ENCODE measurements at places on chromosomes 3 and 15.

DNA sequence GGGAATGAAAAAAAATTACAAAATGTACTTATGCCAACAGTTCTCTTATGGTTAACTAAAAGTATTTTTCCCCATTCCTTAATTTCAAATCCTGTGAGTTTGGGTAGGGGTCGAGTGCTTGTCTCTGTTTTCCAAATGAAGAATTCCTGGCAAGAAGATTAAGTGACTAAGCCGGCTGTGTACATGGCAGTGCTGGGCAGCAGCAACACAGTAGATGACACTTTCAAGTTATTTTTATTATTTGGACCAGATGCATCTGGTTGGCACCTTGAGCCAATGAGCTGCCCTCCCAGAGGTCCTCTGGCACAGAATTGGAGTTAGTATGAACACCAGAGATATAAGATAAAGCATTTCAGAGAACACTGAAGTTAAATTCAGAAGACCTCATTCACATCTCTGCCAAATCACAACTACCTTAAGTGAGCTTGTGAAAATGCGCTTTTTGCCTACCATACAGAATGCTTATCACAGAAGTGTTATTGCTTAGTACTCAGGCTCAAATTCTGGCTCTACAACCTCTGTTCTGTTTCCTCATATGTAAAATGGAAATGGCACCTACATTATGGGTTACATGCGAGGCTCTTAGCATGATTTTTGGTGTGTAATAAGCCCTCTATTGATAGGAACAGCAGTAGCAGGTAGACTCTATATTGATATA, 256.9 kb downstream of the UBE2E2 start:
- no peak for DNase-seq

GRCh38 chr3:36686516-36686915, 77.8 kb downstream of the DCLK3 start:
- DNase-seq: no peak

GRCh38 chr3:197353867-197354567, 55.6 kb upstream of the DLG1 start:
- no peak for DNase-seq

GRCh38 chr15:92665100-92665555, 9.6 kb upstream of the FAM174B start:
- no peak for DNase-seq

- no peak for DNase-seq
Measured at GRCh38 chr3:14231998-14232501, 53.4 kb downstream of the LSM3 start.

GRCh38 chr15:34708422-34708821, 46.4 kb downstream of the GJD2 start:
- peak; percentile 81 for DNase-seq

DNA sequence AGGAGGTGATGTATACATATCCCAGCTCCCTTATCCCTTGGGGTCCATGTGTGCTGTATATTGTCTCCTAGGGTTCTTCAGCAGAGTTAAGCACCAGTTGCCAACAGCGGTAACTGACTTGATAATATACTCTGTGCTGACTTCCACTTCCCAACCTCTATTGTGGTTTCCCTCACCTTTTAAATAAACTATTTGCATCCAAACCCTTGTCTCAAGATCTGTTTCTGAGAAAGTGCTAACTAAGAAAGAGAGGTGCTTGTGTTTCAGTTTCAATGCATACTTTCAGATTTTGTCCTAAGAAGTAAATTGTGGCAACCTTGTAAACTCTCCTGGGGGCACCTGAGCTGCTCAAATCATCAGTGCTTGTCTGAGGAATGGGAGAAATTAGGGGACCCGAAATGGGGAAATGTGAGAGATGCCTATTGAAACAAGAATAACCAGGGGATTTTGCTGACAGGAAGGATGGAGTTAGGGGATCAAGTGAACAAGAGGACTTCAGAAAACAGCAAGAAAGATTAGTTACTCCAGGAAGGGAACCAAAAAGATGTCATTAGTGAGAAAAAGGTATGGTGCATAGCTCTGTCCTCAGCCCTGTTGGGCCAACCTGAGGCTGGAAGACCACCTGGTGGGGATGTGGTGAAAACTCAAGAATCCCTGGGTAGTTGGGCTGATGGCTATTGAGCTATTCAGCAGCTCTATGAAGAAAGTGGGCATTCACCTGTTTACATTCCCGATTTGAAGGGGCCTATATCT, 50.9 kb upstream of the MRPL3 start:
- no peak for DNase-seq

DNA sequence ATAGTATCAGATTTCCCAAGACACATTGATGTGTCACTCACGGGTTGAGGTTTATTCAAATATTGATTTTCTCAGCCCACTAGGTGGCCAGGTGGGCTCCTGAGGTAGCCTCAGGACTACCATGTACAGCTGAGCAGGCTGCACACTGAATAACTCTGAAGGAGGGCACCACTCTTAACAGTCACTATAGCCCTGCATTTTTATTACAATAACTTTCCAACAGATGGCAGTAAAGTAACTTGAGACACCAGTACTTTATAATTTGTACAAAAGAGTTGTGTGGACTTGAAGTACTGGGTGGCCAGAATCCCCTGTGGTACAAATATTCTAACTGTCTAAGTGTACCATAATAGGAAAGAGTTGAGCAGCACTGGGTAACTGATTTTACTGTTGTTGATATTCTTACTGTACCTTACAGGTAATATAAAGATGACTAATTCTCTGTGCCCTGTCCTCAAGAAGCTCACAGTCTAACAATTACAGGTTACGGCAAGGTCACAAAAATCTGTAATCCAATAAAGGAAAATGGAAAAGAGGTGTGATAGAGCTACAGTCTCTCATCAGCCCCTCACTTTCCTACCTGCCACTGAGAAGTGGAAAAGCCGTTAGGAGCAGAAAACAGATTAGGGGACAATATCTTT, 76.0 kb downstream of the ETFA start:
- DNase-seq: peak; percentile 67

DNA sequence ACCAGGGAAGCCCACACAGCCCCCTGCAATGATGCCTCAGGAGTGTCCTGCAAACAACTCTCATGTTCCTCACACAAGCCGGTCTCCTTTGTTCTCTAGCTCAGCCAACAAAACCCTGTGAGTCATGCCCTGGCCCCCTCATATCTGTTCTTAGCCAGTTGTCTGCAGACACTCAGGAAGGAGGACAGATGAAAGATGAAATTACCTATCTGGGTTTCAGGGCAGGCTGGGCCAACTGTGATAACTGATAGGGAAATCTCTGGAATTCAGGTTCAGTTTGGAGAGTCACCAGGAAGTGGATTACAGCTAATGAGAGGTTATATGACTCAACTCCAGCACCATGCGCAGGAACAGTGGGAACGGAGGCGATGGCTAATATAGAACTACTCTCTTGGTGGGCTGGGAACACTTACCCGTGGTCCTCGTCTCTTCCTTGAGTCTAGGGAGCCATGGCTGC, 352.0 kb upstream of the ADAMTS9 start:
- no peak for DNase-seq

DNA sequence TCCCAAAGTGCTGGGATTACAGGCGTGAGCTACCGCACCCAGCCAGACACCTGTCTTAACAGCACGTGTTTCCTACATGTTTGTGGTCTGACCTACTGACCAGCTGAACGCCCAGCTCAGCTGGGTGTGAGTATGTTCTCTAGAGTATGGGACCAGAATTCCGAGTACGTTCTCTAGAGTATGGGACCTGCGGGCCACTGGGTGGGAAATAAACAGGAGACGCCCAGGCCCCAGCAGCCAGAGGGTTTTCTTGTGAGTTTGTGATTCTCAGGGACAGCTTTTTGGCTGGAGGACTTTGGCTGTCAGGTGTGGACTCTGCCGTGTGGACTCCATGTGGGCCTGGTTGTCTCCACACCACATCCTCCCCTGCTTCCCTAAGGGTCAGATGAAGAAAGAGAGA, 87.3 kb downstream of the CHRD start:
- no peak for DNase-seq

DNA sequence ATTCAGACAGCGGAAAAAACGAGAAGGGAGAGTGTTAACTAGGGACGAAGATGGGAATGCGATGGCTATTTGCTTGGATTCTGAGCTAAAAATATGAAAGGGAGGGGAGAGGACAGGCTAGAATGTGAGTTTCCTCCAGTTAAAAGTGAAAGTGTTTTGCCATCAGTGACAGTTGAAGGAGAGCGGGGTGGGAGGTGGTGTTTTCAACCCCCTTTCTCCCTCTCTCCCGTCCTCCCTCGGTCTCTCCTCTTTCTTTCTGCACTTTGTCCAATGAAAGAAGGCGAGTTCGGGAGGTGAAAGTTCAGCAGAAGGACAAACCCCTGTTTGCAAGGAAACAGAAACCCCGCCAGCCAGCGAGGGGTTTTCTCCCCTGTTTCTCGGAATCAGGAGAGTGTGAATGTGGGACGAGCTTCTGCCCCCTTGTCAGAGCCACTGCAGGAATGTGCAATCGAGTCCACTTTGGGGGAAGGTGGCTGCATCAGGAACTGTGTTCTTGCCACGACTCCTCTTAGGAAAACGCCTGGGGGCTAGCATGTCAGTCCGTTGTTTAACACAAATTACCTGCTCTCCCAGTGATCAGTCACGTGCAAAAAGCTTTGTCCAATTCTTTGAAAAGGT, 975 bp upstream of the FOXP1 start:
- DNase-seq: peak; percentile 59

DNA sequence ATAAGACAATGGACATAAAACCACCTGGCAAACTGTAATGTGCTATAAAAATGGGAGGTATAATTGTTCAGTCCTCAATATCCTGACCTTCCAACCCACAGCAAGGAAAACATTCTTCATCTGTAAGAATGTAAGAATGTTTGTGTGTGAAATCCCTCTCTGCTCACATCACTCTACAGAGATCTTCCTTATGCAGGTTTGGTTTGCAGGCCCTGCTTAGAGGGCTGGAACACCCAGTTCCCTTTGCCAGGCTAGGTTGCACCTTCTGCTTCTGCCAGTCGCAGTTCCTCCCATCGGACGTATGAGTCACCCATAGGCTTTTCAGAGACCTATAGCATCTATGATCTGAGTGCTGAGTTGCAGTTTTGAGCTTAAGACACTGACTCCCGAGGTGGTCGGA, 24.1 kb upstream of the MINAR1 start:
- no peak for DNase-seq

DNA sequence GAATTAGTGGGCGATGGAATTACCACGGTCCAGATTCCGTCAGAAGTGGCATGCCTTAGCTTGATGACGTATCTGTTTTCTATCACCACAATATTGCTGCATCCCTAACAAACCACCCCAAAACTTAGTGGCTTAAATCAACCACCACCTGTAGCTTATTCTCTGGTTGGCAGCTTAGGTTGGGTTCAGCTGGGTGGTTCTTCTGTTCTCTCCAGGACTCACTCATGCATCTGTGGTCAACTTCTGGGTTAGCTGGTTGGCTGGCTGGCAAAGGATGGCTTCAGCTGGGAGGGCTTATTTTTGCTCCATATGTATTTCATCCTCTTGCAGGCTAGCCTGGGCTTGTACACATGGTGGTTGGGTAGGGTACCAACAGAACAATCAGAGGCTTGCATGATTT, 288.8 kb upstream of the LRRFIP2 start:
- DNase-seq: no peak

DNA sequence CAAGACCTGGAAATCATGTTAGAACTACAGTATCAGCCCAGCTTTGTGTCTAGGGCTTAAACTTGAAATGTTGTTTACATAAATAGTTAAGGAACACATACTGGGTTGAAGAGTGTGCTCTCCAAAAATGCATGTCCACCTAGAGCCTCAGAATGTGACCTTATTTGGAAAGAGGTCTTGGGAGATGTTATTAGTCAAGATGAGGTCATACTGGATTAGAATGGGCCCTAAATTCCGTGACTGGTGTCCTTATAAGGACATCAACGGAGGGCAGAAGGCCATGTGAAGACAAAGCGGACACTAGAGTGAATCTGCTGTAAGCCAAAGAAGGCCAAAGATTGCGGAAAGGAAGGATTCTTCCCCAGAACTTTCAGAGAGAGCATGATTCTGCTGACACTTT, 759.2 kb upstream of the CFAP20DC start:
- no peak for DNase-seq

GRCh38 chr3:47817609-47818008, 14.7 kb downstream of the DHX30 start:
- no peak for DNase-seq

- no peak for DNase-seq
Measured at GRCh38 chr3:140358686-140359085, 319.2 kb upstream of the TRIM42 start.

GRCh38 chr15:66805202-66805885, 103.3 kb downstream of the SMAD6 start:
- DNase-seq: no peak

DNA sequence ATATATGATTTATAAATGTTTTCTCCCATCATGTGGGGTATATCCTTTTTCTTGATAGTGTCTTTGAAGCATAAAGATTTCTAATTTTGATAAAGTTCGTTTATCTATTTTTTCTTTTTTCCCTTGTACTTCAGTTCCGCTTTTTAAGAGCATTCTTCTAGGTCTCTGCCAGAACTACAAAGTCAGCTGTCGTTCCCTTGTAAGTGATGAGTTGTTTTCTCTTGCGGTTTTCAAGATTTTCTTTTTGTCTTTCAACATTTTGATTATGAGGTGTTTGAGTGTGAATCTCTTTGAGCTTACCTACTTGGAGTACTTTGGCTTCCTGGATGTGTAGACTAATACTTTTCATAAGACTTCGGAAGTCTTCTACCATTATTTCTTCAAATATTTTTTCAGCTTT, 9.3 kb upstream of the PRICKLE2 start:
- no peak for DNase-seq

- DNase-seq: no peak
Measured at GRCh38 chr3:163707659-163708058, 1370.6 kb downstream of the SI start.

DNA sequence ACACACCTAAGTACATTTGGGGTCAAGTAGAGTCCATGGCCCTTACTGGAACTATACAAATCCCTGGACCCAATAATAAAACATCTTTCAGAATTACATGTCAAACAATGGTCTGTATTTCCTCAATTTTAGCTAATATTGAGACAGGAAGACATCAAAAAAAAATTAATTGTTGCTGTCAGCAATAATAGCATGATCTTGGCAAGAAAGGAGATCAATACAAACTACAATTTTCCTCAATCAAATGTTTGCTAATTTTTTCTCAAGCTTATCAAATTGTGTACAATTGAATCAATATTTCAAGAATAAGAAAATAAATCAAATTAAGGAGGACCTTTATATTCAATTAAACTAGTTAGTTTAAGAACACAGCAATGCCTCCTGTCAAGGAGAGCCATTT, 62.6 kb downstream of the FSIP1 start:
- no peak for DNase-seq

DNA sequence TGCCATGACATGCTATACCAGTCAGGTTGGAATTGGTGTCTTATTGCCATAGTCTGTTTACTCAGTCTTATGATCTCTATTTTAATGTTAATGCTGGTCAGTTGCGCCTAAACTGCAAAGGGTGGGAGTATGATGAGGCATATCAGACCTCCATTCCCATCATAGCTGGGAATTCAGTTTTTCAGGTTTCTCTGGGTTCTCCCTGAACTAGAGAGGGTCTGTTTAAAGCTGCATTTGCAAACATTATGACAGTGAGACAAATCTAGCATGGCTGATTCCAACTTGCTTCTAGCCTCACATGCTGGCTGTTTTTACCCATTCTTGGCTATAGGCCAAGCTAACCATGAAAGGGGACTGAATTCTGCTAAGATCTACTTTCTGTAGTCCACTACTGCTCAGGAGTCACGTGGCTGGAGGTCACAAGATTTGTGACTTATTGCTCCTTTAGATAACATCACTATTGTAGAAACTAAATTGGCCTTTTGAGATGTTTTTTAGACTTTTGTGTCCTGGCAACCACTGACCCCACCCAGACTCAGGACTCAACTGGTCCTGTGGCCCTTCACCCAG, 96.5 kb downstream of the TGFBR2 start:
- no peak for DNase-seq
